ENCODE measurements at places on chromosomes 2 and 18. TPM values are rescaled to one million over a fixed set of nuclear protein-coding genes. Genes with fewer than 3 reads are reported as not detected.

DNA sequence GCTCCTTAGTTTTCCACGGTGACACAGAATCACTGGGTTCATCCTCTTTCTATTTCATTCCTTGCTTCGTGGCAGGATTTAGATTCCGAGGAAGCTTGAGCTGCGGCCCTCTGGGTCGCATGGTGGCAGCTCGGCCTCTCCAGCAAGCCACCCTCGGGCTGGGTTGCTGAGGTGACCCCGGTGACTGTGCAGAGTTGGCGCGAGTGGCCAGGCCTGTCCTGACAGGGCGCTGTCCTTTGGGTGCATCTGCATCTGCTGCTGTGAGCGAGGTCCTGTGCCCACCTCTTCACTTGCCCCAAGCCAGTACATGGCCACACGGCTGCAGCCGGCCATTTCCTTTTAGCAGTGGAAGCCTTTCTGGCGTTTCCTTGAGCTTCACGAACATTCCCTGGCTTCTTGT lies 21.8 kb downstream of the PRELID3A start:
- DNase-seq: no peak

GRCh38 chr18:76756531-76757253 lies 65.7 kb upstream of the ZNF236 start:
- no peak for DNase-seq

NPHP1 gene
- total RNA-seq: 1.3 TPM

HOXD1 gene
- total RNA-seq: not detected

DNA sequence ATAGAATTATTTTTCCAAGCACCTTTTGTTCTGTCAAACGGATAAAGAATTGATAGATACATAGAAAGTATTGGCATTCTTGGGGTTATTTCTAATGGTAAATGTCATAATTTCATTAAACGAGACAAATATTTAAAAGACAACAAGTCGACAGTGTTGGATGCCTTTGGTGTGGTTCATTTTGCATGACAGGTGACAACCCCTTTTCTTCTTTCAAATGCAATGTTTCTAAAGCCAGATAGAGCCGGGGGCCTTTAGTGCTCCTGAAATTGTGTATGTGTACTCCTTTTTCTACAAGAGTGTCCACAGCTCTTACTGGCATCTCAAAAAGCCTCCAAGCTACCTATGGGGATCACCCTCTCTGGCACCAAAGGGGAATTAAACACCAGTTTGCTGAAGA lies 350.8 kb upstream of the ID2 start:
- DNase-seq: no peak

IL1F10 gene
- not detected for total RNA-seq

DNA sequence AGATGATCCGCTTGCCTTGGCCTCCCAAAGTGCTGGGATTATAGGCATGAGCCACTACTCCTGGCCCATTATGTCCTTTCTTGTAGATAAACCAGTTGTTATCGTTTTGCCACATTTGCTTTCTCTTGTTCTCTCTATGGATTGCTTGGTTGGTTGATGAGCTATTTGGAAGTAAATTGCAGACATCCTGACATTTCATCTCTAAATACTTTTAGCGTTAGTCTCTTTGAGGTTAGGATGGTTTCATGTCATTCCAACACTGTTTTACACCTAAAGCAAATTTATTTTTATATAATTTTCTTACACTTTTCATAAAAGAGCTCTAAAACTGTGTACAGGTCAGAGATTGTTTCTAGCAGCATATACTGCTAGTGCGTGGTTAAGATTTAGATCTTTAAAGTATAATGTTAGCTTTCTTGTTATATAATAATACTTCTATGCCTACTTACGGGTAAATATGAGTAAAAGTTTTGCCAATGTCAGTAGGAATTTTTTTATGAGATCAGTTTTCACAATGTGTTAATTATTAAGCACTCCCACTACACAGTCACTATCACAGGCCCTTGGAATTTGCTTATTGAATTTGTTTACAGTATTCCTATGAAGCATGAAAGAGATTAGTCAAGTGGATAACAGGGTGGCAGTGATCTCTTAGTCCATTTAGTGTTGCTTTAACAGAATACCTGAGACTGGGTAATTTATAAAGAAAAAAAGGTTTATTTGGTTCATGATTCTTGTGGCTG lies 10.3 kb downstream of the POLI start:
- no peak for DNase-seq

DNA sequence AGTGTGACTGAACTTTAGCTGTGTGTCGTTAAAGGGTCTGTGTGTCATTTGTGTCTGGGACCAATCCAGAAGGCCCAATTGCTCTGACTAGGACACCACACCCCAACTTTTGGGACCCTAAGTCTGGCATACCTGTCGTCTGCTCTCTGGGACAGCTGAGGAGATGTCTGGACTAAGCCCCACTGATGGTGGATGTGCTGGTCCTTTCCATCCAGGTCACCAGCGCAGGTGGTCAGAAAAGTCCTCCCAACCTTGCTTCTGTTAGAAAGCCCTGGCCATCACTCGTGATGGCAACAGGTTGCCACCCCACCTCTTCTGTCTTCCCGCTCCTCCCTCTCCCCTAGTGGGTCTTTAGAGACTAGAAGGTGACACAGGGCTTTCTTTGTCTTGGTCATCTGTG lies 37.6 kb upstream of the TWIST2 start:
- DNase-seq: no peak

TCF23 gene
- total RNA-seq: not detected

DNA sequence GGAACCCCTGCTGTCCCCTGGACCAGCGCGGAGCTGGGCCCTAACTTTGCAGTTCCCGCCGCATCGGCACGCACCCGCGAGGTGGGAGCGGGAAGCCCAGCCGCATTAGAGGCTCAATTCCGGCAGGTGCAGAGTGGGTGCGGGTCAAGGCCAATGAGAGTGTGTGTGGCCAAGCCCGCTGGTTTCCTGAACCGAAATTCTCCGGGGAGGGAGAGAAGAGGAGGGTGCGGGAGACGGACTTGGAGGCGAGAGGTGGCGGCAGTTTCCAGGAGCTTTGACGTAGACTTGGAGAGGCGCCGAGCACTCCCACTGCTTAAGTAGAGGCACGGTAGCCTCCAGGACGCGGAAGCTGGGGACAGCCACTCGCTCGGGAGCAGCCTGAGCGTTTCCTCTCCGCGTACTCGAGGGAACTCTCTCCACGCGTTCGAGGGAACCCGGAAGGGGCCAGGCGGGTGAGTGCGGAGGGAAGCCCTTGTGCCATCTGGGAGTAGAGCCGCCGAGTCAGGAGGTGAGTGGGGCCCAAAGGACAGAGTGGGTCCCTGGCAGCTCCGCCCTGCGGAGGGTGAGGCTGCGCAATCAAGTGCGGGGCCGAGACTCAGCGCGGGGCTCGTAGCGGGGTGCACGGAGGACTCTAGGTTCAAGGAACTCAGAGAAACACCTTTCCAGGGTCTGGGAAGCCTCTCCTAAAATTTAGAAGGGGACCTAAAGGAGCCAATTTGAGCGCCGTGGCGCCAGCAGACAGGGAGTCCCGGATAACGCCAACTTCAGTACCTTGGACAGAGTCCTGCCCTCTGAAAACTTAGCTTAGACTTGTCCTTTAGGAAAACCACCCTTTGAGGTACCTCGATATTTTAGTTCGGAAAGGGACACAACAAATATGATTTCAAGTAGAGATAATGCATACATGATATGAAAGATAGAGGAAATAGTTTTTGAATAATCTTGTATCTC lies at the start of gene FAM237A:
FAM237A (plus strand) TSS at position 413 of the 951 bp plus-strand sequence. CDS start 1,750 bp downstream, outside the sequence.
- DNase-seq: peak; percentile 39

MLPH gene
- total RNA-seq: not detected

- peak; percentile 35 for DNase-seq
These were observed 305.4 kb downstream of the AFF3 start for GRCh38 chr2:99836690-99837605.

DNA sequence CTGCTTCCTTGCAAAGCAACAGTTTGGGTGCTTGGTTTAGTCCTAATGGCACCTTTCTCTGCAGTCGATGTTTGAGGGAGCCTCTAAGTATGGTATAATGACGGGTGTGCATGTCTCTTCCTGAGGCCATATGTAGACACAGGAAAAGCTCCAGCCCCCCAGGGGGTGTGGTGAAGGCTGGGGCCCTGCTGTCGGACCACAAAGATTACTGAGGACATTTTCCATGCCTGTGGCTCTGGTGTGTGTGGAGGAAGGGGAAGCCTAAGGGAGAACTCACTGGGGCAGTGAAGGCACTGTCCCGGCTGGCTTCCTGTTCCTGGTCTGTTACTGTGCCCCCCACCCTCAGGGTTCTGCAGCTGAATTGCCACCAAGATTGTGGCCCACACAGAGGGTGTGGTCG lies 187.1 kb downstream of the FHOD3 start:
- no peak for DNase-seq

CD8B2 gene
- total RNA-seq: 3.9 TPM

FAM124B gene
- total RNA-seq: not detected

All from activated CD8-positive, alpha-beta T cell treated with anti-CD3 and anti-CD28 coated beads for 36 hours (primary cell).